Activated CD4-positive, alpha-beta T cell treated with anti-CD3 and anti-CD28 coated beads for 1 hour (primary cell): ENCODE measurements at places on chromosomes 5 and 9.

DNA sequence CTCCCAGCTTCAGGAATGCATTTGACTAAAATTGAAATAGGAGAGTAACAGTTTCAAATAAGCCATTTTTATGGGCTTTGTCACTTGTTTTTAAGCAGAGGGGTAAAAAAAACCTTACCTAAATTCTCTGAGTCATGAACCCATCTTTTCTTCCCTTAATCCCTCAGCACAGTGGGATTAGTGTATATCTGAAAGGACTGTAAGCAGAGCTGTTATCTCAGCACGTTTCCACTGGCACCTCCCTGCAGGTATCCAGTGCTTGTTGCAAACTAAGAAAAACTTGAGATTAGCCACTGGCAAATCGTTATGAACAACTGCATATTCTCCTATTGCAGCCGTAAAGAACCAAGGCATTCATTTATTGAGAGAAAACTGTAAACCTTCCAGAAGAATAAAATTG, 872.7 kb downstream of the EFNA5 start:
- no peak for DNase-seq

DNA sequence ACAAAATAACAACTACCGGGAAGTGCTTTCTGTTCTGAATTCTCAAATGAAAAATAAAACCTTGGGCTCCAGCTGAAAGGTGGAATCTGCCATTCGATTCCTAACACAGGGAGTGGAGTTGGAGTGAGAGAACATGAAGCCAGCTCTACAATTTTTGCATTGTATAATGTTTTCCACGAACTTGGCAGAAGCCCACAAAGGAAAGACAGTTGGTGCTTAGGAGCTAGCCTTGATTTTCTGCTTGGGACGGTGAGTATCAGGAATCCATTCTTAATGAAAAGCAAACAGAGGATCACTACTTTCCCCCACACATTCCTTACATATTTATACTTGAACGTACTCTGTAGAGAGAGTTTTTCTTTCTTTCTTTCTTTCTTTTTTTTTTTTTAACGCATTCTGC, 74.2 kb upstream of the FBXL7 start:
- no peak for DNase-seq

DNA sequence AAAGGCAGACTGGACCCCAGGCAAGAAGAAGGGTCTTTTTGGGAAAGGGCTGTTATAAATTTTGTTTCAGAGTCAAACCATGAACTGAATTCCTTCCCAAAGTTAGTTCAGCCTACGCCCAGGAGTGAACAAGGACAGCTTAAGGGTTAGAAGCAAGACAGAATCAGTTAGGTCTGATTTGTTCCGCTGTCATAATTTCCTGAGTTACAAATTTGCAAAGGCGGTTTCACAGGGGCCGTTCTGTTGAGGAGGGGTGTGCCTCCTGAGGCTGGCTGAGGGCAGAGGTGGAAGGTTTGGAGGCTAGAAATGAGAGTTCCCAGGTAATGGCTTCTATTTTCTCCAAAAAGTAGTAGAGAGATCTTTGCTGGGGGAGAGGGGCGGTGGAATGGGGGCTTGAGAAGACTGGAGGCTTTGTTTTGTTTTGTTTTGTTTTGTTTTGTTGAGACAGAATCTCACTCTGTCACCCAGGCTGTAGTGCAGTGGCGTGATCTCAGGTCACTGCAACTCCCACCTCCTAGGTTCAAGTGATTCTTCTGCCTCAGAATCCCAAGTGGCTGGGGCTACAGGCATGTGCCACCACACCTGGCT, 4.1 kb upstream of the CERCAM start:
- no peak for DNase-seq

DNA sequence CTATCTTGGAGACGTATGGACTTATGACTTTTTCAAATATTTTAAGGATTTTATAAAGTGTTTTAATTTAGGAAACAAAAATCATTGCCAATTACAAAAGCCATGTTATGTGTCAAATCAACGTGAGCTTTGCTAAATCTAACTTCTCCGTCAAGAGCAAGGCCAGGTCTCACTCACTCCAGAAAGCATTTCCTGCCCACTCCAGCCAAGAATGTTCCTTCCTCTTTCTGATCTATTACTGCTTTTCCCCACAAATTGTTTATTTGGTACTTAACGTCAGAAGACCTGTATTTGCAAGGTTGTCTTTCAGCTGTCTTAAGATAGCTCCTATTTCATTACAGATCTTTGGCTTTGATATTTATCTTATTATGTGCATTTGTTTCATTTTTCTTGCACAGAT, 193.5 kb upstream of the HAPLN1 start:
- DNase-seq, result no peak

GRCh38 chr5:176608937-176609723, 826 bp downstream of the GPRIN1 start:
- no peak for DNase-seq

DNA sequence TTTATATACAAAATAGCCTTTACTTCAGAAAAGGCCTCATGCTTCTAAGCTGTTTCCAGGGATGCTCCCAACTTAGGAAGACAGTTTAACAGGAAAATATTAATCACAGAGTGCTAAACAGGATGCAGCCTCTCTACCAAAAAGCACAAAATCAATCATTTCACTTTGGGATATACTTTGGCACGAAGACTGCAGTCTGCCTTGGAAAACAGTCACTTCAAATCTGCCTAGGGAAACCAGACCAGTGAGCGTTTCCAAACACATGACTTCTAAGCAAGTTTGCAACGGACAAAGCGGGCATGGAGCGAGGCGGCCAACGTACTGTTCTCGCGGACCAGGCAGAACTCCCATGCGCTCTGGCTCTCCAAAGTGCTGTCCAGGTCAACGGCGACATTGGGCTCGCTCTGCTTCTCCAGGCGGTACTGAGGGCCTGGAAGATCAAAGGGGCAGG, 201.0 kb downstream of the MAPKAP1 start:
- DNase-seq, result no peak

DNA sequence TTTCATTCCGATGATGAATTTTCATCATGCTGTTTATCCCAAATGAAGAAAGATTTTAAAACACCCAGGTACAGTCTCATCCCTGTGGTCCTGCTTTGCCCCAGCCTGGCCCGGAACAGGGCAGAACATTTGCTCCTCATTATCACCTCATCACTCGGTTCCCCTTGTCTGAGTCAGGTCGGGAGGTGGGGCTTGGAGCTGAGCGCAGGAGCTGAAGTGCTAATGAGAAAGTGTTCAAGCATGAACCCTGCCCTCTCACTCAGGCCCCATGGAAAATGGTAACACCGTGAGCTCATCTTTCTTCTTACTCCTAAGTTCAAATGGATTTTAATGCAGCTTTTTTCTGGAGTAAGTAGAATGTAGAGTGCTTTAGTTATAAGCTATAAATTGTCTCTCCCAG, 466.2 kb downstream of the KDM4C start:
- no peak for DNase-seq

DNA sequence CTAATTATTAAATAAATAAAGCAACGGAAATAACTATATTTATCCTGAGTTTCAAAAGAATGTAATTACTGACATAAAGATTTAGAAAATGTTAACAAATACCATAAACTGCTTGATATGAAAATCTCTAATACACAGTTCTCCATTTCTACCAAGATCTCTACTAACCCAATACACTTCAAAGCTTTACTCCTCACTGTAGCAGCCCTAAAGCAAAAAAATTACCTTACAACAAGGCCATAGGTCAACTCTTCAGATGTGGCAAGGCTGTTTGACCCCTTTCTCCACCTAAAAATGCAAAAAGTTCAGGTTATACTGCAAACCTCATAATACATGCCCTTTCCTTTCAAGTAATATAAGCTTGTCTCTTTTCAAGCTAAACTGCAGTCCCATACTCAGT, 96.7 kb downstream of the UGCG start:
- no peak for DNase-seq

DNA sequence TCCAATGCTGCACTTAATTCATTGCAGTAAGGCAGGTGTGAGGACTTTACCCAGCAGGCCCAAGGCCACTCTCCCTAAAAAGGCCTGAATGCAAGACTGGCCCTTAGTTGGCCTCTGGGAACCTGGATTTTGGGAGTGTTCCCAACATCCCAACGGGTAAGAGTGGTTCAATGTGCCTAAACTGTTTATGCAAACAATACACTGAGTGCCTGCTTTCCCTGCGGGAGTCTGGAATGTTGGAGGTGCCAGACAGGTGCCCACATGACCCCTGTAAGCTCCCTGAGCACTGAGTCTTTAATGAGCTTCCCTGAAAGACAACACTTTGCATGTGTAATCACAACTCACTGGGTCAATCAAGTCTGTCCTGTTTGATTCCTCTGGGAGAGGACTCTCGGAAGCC, 37.4 kb downstream of the NSUN2 start:
- DNase-seq, result no peak

- no peak for DNase-seq
Measured at GRCh38 chr5:122384739-122385235, 72.8 kb downstream of the SNCAIP start.

DNA sequence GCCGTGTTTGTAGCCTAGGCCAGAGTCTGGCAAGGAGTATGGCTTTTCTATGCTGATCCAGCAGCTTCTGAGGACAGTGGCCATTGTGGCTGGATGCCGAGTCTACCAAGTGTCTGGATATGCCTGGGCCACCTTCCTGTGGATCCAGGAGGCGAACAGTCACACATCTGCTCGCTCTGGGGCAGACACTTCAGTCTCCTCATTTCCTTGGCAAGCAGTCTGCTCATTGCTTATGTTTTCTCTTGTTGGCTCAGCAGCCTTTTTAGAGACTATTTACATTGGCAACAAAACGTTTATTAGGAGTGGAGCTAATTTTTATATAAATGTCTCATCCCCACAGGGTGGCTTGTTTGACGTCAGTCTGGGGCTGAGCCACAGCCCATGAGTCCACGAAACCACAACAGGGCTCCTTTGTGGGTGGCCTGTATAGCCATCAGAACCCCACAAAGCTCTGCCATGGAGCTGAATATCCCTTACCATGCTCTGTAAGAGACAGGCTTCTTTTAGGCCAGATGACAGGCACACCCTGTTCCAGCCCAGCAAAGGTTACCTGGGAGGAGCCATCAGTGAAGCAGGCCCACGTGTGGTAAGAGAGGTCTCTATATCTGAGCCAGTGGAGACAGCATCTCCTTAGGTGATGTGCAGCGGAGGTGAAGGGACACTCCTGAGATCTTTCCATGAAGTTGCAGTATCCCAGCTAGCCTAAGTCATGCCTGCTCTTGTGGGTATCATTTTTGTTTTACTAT, 221.7 kb downstream of the DIRAS2 start:
- no peak for DNase-seq

GRCh38 chr9:98021306-98022040, 35.1 kb upstream of the NANS start:
- DNase-seq, result no peak

GRCh38 chr5:25301836-25302235, 657.1 kb upstream of the CDH10 start:
- no peak for DNase-seq

- DNase-seq, result no peak
Measured at GRCh38 chr9:98380065-98380681, 124.7 kb upstream of the TBC1D2 start.

DNA sequence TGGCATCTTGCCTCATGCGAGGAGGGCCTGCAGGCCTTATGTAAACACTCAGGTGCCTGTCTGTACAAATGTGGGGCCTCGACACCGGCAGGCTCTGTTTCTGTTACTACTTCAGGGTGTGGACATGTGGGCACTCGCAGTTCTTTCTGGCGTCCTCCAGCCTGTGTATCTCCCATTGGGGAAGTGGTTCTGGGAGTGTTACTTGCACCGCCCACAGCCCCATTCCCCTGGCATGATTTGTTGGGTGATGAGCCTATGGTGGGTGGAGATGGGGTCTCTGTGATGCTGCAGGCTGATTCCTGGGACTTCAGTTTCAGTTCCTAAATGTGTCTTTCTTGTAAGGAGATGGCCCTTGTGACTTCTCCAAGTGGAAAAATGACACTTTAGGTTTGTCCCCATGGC, 82.1 kb upstream of the PITX1 start:
- DNase-seq, result no peak

GRCh38 chr9:77896938-77897667, 134.5 kb downstream of the GNAQ start:
- DNase-seq, result no peak
